ENCODE measurements at places on chromosomes 3 and 15.

DNA sequence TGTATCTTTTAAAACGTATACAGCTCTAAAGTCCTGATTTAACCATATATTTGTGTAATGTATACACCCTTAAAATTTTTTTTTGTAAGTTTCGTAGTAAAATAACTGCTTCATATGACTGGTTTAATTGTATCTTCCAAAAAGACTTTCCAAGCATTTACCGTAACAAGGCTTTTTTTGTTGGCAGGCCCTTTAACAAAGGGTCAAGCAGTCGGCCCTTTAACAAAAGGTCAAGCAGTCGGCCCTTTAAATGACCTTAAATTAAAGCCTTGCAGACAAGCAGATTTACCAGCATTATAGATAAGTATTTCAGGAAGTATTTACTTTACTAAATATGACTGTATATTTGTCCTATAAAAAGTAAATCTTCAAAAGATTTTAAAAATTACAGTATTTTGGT lies 28.1 kb downstream of the TSC22D2 start:
- DNase-seq = no peak

DNA sequence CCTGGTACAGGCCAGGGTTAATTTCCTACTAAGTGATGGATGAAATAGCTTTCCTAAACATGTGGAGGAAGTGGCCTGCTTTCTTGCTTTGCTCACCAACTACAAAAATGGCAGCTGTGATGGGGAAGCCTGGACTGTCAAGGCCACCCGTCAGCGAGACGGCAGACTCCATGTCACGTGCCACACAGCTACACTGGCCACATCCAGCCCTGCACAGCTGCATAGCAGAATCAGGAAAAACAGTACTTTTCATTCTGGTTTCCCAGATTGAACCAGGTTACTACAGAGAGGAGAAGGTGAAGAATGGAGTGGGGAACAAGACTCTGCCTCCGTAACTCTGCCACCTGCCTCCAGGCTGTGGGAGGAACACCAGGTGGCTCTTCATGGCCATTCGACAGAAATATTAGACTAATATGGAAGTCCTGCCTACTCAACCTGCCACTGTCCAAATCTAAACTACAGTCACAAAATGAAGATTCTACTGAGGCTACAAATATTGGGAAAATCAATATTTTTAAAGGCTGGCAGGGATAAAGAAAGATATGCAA lies 174.3 kb downstream of the MAGI1 start:
- DNase-seq = no peak

DNA sequence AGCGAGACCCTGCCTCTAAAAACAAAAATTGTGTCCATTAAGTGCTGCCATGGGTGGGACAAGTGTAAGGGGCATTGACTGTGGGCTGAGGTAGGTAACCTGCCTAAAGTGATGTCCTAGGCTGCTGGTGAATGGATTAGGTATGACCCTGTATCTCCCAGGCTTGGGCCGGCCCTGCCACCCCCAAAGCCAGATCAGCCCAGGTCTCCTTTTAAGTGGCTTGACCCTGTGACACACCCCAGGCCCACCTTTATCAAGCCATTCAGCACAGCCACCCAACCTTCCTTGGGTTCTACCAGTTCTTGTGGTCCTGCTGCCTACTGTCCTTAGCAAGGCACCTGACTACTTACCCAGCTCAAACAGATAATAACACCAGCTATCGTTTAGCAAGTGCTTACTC lies 18.7 kb downstream of the CIB2 start:
- DNase-seq = no peak

DNA sequence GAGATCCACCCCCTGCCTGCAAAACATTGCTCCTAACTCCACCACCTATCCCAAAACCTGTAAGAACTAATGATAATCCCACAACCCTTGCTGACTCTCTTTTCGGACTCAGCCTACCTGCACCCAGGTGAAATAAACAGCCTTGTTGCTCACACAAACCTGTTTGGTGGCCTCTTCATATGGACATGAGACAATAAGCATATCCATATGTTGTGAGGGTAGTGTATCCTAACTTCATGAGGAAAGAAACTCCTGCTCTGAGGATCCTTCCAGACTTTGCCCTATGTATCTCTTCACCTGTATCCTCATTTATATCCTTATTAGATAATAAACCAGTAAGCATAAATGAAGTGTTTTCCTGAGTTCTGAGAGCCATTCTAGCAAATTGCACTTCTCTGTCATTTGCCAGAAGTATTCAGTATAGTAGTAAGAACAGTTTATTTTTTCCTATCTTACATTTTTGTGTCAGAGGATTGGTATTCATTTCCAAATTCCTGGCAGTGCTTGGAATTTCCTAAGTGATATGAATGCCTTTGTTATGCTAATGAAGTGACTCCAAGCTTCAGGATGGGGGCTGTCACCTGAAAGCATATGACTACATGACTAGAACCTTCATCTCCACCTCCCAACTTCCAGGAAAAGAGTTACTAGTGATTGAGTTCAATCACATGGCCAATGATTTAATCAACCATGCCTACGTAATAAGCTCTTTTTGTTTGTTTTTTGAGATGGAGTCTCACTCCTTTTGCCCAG lies 30.2 kb downstream of the TTBK2 start:
- no peak for DNase-seq

- DNase-seq = no peak
Observed at GRCh38 chr3:112302150-112302830, 8.3 kb upstream of the SLC9C1 start.

- DNase-seq = no peak
Observed at GRCh38 chr3:131110087-131110486, 83.4 kb downstream of the NEK11 start.

DNA sequence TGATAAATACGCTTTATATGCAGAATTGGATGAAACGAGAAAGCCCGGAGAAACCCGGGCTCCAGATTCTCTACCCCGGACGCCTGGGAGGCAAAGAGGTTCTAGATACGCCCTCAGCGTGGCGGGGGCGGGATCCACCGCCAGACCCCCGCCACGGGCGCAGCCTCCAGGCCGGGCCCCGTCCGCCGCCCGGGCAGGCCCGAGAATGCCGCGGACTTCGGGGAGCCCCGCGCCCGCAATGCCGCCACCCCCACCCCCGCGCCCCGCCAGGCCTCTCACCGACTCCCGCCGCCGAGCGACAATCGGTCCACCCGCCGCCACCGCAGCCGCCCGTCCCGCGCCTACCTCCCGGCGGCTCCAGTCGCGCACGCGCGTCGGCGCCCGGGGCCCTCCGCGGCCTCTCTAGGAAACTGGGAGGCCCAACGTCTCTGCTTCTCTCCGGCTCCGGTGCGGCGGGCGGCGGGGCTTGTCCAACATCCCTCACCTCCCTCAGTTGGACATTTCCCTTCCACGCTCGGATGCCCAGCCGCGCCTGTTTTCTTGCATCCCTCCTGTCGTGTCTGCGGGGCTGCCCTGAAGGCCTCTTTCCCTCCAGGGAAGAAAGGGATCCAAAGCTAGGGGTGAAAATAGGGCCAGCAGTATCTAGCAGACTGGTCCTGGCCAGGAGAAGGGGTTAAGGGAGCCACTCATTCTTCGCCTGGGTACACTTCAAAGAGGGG lies at the start of gene ZNF445:
ZNF445 (minus strand) TSS at position 359 of the 719 bp plus-strand sequence. CDS start 22,121 bp downstream, outside the sequence.
- peak; percentile 94 for DNase-seq

DNA sequence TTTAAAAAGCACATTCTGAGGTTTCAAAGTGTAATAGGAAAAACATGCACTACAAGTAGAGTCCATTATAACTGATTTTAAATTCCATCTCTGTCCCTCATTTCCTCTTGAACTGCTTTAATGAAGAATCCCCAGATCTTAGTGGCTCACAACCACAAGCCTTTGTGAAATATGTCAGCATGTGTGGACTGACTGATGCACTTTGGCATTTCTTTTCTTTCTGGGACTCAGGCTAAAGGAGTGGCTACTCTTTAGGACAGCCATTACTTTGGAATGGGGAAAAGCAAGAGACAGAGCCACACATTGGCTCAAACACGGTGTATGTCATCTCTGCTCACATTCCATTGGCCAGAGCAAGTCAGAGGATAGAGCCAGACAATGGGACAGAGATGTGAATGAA lies 139.6 kb downstream of the GRM7 start:
- no peak for DNase-seq

DNA sequence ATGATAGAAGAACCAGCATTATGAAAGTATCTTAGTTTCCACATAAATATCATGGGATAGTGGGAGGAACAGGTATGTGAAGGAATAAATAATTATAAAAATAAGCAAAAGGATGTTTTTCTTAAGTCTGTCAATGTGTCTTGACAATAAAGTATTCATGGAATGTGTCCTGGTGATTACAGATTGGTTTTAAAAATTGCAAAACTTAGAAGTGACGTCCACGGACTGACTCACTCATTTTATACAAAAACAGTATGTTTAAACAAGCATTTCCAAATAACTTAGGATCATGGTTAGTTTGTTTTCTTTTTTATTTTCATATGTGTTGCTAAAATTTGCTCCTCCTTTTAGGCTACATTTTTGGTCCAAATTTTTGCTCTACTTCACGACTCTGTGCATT lies 687.0 kb upstream of the NECTIN3 start:
- no peak for DNase-seq

DNA sequence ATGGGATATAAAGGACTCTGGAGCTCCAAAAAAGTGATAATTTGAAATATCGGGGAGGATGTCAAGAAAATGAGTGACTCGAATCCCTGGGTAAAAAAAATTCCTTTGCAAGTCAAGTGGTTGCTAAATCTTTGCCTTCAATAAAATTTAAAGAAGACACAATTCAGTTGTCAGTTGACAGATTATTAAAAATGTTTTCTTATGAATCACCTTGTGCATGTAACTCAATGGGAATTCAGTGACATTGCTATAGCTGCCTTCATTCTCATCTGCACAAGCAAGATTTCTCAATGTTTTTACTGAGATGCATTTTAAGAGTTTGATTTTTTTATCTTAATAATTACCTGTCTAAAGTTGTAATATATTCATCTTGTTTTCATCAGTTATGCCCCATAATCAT lies 264.0 kb upstream of the IL12A start:
- DNase-seq = no peak

DNA sequence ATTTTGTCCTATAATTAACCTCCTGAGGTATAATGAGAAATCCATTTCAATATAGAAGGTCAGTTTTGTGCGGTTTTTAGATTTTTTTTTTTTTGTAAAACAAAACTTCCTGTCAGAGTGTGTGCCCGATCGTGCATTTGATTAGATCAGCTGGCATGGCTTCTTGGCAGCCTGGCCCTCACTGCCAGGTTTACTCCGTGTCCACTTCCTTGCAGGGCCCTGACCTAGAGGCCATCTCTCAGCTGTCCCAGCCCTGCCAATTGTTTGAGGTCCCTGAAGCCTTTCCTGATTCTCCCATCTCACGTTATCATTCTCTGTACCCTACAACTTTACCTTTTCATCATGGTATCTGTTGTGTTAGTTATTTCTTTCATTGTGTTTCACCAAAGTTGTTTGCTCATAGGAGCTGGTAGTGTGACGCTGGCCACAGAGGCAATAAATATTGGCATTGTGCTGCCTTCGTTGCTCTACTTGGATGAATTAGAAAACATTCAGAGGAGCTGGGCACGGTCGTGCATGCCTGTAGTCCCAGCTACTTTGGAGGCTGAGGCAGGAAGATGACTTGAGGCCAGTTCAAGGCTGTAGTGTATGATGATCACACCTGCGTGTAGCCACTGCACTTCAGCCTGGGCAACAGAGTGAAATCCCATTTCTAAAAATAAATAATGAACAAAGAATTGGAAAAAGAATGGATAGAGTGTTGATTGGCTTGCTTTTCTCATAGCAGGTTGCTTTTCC lies 202.0 kb downstream of the GHSR start:
- DNase-seq = peak; percentile 51

DNA sequence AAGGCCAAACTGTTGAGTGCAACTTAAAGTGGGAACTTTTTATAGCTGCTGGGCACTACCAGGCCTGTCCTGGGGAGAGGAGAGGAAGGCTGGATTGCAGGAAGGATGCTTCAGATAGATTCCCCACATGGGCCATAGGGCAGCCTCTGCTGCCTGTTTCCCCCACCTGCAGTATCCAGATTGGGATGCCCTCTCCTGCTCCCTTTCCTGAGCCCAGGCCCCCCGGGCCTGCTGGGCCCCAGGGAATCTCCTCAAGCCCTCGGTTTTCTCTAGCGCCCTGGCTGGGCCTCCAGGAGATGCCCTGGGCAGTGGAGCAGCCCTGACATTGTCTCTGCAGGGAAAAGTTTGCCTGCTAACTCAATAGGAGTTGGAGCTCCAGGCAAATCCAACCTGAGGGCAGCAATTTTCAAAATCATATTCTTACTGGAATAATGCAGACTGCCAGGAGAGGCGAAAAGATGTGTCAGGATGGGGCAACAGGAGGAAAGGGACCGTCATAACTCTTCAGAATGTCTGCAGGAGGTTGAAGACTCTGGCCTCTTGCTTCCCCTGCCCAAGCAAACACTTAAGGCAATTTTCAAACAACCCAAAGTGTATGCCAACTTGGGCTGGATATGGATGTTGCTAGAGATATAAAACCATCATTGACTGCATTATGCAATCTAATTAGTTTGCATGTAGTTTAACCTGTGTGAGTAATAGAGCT lies 4.4 kb downstream of the NR2F2 start:
- no peak for DNase-seq

DNA sequence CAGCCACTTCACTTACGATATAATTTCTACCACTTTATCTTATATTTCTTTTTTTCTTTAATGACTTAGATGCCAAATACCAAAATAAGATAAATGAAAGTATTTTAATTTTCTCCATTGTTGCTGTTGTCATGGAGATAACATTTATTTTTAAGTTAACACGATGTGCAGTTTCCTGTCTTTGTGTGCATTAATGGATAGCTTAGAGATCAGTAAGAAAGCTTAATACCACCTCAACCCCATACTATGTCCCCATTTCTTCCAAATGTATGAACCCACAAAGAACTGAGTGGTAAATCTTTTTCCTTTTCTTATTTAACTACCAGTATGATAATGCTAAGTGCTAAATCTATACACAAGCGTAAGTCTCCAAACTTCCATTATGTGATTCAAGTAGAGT lies 17.1 kb downstream of the PCNP start:
- no peak for DNase-seq

DNA sequence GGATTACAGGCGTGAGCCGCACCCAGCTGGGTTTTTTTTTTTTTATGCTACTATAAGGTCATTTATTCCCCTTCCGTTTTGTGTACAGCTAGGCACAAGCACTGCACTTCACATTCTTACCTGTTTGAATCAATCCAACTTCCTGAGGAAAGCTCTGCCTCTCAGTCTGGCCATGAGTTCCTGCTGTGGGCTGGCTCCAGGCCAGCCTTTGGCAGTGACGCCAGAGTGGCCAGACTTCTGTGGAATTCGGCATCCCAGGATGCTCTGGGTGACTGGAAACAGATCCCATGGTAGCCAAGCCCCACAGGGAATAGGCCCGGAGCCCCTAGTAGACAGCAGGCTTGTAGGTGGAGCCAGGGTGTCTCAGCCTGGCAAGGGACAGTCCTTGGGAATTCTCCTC lies 21.5 kb upstream of the TIMP4 start:
- DNase-seq = peak; percentile 74

DNA sequence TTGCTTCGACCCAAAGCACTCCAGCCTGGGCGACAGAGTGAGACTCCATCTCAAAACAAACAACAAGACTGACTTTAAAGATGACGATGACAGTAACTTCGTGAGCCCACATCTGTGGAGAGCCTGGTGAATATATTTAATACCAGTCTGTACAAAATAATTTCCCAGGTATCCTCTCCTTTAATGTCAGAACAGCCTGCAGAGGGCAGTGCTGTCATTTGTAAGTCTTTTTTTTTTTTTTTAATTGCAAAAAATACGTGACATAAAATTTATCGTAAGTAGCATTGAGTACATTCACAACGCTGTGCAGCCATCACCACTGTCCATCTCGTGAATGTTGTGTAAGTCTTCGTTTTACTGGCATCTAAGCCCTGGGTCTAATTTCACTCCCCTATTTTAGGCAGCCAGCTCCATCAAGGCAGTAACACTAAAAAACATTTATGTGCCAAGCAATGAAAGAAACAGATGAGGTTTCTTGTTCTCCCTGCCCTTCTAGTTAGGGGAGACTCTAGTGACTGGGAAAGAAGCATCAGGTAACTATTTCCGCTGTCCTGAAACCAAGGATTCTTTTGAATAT lies 1.4 kb downstream of the HTD2 start:
- DNase-seq = no peak

Measured in Right ventricle myocardium inferior (tissue), 1 donor.